Neural crest cell (in vitro differentiated cells): ENCODE measurements at places on chromosomes 6 and 20. TPM values are rescaled to one million over a fixed set of nuclear protein-coding genes. Genes with fewer than 3 reads are reported as not detected.

CST7 gene
- not detected in 2 replicates for total RNA-seq

DPM1 gene
- total RNA-seq: 42.9 and 48.3 TPM in 2 replicates

EFCAB8 gene
- 0.26 TPM in 1 of 2 replicates, not detected in the other for total RNA-seq

NOL7 gene
- total RNA-seq: 54.7 and 63.6 TPM in 2 replicates

PAK5 gene
- total RNA-seq: 1.8 and 2.0 TPM in 2 replicates

BANF2 gene
- not detected in 2 replicates for total RNA-seq

FKBP1C gene
- 0.86 and 1.5 TPM in 2 replicates for total RNA-seq

PRR18 gene
- 0.16 and 0.35 TPM in 2 replicates for total RNA-seq

OPN5 gene
- total RNA-seq: not detected in 2 replicates

MACROD2 gene
- total RNA-seq: 4.0 and 6.4 TPM in 2 replicates

ANKRD66 gene
- total RNA-seq: not detected in 2 replicates

RIPPLY2 gene
- 0.66 and 0.72 TPM in 2 replicates for total RNA-seq

OR2J3 gene
- total RNA-seq: not detected in 2 replicates

NEDD9 gene
- 14.1 and 15.7 TPM in 2 replicates for total RNA-seq

KIF25 gene
- total RNA-seq: 0.72 and 1.0 TPM in 2 replicates

SLC44A4 gene
- 0.32 and 0.84 TPM in 2 replicates for total RNA-seq

PRPF6 gene
- total RNA-seq: 77.4 and 81.5 TPM in 2 replicates

BLTP3A gene
- total RNA-seq: 19.9 and 20.3 TPM in 2 replicates

TMEM74B gene
- total RNA-seq: 2.7 and 3.3 TPM in 2 replicates

SNAP91 gene
- 8.1 and 8.7 TPM in 2 replicates for total RNA-seq

MROH8 gene
- 7.3 and 7.6 TPM in 2 replicates for total RNA-seq

SLC17A2 gene
- not detected in 2 replicates for total RNA-seq

FAM162B gene
- 1.9 and 2.5 TPM in 2 replicates for total RNA-seq

BPIFA1 gene
- total RNA-seq: not detected in 2 replicates

C6orf15 gene
- total RNA-seq: not detected in 2 replicates

WFDC10B gene
- not detected in 2 replicates for total RNA-seq

PSORS1C1 gene
- total RNA-seq: not detected in 2 replicates

ZBTB12 gene
- 60.8 and 61.1 TPM in 2 replicates for total RNA-seq

CST9 gene
- not detected in 2 replicates for total RNA-seq

GRIK2 gene
- total RNA-seq: 10.5 and 11.0 TPM in 2 replicates

MAP7 gene
- 1.3 and 1.4 TPM in 2 replicates for total RNA-seq

TULP1 gene
- not detected in 2 replicates for total RNA-seq

RSPH4A gene
- 2.2 and 2.4 TPM in 2 replicates for total RNA-seq

SYTL3 gene
- total RNA-seq: 0.20 and 0.28 TPM in 2 replicates

CUTA gene
- 319 and 326 TPM in 2 replicates for total RNA-seq

ENPP5 gene
- 0.36 and 0.68 TPM in 2 replicates for total RNA-seq

BNIP5 gene
- total RNA-seq: not detected in 2 replicates

HLA-DOA gene
- total RNA-seq: 1.7 and 2.8 TPM in 2 replicates

RBPJL gene
- total RNA-seq: not detected in 2 replicates

VNN1 gene
- not detected in 2 replicates for total RNA-seq

SALL4 gene
- 90.7 and 91.1 TPM in 2 replicates for total RNA-seq

SYCP2L gene
- 5.6 and 9.9 TPM in 2 replicates for total RNA-seq

HCK gene
- total RNA-seq: not detected in 2 replicates

ERVFRD-1 gene
- total RNA-seq: not detected in 2 replicates

BMP2 gene
- 0.58 and 0.84 TPM in 2 replicates for total RNA-seq

SLC22A16 gene
- not detected in 2 replicates for total RNA-seq

NCOA3 gene
- 23.9 and 25.7 TPM in 2 replicates for total RNA-seq

OLIG3 gene
- 0.14 and 0.63 TPM in 2 replicates for total RNA-seq

MAK gene
- total RNA-seq: 0.93 and 1.1 TPM in 2 replicates

SEL1L2 gene
- total RNA-seq: not detected in 2 replicates

PARD6B gene
- total RNA-seq: 9.5 and 9.8 TPM in 2 replicates

KCNK17 gene
- total RNA-seq: 1.2 and 1.6 TPM in 2 replicates

BPIFB4 gene
- total RNA-seq: not detected in 2 replicates

GSTA2 gene
- not detected in 2 replicates for total RNA-seq

PRKN gene
- total RNA-seq: 2.0 and 3.2 TPM in 2 replicates

LHFPL5 gene
- total RNA-seq: not detected in 2 replicates

SNTA1 gene
- 9.4 and 10.3 TPM in 2 replicates for total RNA-seq
